ENCODE measurements at places on chromosomes 4 and X.

- DNase-seq = no peak
Observed at GRCh38 chr4:73752424-73752823, 12.1 kb downstream of the CXCL8 start.

- no peak for DNase-seq
Observed at GRCh38 chr4:94741304-94741703, 16.5 kb upstream of the BMPR1B start.

DNA sequence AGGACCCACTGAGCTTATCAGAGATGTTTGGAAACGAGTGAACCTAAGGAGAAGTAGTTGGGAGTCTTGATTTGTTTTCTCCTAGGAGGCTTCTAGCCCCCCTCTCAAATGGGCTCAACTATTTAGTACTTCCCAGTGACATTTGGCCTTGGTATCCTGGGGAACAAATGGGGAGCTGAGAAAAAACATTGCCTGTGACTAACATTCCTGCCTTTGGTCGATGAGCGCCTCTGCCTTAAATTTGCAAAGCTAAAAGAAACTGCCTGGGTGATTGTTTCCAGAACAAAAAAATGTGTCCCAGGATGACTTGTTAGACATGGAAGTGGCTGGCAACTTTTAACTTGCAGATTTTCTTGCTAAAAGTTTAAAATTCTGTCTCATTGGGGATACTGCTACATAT, 58.8 kb upstream of the IGFBP7 start:
- DNase-seq = no peak

- no peak for DNase-seq
Observed at GRCh38 chr4:59966758-59967157, 1233.4 kb upstream of the ADGRL3 start.

DNA sequence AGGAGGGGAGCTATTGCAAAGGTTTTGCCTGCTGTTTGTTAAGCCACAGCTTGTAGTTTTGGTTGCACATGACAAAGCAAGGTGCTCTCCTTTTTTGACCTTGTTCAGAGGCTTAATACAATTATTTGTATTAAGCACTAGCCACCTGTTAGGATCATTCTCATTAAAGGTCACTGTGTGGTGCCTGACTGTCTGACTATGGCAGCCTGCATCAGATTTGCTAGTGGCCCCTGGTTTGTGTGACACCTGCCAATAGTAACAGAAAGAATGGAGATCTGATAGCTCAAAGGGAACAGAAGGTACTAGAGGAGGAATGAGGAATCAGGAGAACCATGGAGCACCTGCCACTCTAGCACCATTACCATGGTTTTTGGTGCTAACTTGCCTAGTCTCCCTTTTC, 102.5 kb downstream of the POLA1 start:
- no peak for DNase-seq

All from occipital lobe (tissue), 3 donors.